ENCODE measurements at places on chromosomes 1 and 21.
A peak's percentile ranks its signal among the peaks of the same experiment; 100 is the strongest.

DNA sequence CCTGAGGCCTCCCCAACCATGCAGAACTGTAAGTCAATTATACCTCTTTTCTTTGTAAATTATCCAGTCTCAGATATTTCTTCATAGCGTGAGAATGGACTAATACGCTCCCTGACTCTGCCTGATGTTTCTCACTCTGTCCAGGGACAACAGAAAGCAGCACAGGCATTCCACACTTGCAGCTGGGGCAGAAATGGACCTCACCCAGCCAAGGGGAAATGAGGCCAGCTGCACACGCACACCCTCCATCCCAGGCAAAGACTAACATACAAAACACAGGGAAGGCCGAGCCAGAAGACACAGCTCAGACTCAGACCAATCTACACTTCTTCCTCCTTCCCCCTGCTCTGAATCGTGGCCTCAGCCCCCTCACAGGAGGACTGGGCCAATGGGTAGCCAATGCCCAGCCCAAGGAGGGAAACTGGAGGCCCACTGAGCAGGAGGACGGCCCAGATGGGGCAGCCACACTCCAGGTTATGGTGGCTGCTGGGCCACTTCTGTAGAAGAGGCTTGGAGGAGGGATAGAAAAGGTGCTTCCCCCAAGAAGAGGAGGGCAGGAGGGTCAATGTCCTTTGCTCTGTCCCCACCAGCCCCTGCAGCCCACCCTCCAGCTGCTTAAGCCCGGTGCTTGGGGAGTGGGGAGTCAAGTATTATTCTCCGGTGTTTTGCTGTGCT, 228.4 kb downstream of the NPHP4 start:
- no peak for DNase-seq

DNA sequence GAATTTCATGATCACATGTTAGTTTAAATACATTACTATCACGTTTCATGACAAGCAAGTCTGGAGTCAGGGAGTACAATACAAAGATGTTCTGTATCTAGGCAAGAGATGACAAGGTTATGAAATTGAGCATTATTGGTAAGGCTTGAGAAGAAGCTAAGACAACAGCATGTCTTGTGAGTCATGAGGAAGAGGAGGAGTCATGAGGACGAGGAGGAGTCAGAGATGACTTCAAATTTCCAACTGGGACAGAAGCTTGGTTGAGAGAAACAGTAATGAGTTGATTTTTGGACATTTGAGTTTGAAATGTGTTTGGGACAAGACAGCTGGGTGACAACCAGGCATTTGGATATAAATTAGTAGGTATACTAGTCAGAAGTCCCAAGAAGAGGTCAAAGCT, 4.3 kb upstream of the UBE2U start:
- no peak for DNase-seq

DNA sequence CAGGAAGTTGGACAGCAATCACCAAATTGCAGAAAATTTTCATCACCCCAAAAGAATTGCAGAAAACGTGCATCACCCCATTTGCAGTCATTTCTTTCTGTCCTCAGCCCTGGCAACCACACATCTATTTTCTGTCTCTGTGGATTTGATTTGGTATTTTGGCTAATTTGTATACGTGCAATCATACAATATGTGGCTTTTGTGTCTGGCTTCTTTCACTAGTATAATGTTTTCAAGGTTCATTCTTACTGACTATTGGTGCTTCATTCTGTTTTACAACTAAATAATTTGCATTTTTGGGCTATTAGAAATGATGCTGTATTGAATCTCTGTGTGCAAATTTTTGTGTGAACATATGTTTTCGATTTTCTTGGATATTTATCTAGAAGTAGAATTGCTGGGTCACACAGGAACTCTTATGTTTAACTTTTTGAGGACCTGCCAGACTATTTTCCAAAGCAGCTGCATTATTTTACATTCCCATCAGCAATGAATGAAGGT, 24.8 kb upstream of the PRDM2 start:
- DNase-seq: no peak

DNA sequence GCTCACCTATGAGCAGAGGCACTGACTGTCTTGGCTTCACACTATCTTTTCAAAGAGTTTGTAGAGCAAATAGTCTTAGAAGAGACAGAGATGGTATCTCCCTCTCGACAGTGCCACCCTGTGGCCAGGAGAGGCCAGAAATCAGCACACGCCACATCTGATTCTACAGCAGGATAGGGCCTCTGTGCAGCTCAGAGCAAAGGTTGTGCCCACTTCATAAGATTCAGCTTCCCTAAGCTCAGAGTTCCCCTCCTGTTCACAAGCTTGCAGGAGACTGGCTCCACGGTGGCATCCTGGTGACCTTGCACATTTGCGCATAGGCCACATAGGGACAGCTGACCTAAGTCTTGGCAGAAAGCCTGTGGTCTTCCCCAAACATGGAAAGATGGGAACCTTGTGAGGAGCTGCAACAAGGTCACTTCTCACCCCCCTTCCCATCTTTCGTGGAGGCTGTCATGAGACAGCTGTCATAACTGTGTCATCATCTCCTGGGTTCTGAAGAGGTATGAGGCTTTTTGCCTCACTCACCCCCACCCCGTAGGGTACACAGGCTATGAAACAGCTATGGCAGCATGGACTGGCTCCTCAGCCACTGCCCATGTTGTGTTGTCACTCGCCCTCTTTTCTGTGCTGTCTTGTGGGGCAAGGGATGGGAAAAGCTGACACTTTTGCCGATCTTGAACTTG, 3.0 kb downstream of the ITLN2 start:
- peak; percentile 73 for DNase-seq

- no peak for DNase-seq
Measured at GRCh38 chr21:15001857-15002606, 62.8 kb downstream of the NRIP1 start.

GRCh38 chr1:159854116-159854692, 8.3 kb downstream of the VSIG8 start:
- no peak for DNase-seq

DNA sequence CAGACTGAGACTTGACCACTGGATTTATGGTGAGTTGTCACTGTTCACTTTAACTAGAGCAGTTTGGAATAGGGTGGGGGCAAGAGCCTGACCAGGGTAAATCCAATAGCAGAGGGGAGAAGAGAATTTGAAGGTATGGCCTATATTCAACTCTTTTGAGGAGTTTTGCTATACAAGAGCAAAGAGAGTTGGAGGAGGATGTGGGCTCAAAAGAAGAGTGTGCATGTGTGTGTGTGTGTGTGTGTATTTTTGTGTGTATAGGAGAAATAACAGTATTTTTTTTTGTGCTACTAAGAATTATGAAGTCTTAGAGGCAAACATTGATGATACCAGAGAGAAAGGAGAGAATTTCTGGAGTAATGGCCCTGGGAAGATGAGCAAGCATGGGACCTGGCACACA, 164.8 kb upstream of the JUN start:
- DNase-seq: no peak

DNA sequence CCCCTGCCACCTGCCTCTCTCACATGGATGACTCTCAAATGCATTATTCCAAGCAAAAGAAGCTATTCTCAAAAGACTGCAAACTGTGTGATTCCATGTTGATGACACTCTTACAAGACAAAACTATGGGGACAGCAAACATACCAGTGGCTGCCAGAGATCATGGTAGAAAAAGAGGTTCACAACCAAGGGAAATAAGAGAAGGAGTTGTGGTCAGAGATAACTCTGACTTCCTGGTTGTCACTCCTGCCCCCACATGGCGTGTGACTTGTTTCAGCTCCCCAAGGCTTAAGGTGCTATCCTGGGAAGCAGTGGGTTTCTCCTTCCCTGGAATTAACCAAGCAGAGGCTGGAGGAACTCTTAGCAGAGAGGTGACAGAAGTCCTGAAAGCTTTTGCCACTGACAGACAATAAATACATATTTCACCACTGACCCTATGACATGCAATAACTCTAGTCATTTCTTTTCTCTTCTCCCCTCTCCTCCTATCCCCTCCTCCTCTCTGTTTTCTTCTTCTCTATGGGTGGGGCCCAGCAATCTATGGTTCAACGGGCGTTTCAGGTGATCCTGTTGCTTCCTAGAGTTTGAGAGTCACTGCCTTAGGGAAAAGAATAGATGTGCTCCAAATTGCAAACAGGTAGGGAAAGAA, 185.1 kb downstream of the FCRL5 start:
- DNase-seq: no peak

DNA sequence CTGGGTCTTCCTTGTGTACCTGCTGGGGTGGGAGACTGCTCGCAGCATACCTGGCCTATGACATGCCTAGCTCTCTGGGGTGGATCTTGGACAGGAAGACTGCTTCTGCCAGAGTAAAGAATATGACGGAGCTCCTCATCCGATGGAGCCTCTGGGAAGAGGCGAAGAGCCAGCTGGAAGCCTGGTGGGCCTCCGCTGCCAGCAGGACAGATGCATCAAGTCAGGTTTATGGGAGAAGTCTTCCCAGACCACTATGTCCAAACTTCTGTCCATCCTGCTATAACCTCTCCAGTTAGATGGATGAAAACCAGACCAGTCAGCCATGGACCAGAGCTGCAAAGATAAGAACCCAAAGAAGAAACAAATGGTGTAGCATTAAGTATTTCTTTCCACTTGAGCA, 27.7 kb upstream of the NGF start:
- no peak for DNase-seq

DNA sequence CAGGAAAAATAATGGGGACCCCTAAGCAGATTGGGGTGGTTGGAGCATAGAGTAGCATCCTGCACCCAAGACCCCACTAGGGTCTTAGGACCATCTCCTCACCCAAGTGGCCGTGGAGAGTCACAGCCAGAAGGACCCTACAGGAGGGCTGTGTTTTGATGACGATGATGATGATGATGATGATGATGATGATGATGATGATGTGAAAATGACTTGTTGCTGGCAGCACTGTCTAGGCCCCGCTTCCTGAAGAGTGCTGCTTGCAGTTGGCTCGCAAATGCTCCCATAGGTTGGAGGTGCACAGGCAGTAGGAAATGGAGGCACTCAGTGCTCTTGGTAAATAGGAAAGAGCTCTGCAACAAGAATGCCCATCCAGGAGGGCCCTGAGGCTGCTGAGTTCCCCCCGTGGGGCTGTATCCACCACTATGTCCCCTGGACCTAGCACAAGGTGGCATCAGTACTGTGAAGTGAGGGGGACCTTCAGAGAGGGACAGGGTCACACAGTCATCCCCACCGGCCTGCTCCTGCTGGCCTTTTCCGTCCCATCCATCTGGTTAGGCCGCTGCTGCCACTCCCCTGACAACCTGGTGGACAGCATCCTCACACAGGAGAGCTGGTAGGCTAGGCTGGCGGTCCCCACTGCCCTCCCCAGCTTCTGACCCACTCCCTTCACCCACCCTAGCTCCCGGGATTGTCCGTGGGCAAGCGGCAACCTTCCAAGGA, 139.6 kb downstream of the FOXD2 start:
- no peak for DNase-seq

DNA sequence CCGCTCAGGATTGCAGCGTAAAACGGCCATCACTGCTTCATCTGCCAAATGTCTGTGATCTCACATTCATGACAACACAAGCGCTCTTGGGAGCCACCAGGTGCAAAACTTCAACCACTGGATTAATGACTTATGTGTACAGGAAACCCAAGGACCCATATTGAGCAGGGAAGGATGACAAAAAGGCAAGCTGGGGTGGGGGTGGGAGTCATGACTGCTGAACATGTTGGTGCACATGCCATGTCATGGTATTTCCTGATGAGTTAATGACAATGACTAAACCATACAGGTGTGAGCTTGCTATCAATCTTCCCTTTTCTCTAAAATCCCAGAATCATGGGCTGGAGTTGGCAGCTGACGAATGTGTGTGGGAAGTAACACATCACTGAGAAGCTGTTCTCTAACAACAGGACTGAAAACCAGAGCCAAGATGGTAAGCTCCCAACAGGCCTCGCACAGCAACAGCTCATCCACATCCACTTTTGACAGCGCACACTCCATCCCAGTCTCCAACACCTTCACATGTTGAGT, 3.1 kb upstream of the SH2D5 start:
- DNase-seq: no peak

DNA sequence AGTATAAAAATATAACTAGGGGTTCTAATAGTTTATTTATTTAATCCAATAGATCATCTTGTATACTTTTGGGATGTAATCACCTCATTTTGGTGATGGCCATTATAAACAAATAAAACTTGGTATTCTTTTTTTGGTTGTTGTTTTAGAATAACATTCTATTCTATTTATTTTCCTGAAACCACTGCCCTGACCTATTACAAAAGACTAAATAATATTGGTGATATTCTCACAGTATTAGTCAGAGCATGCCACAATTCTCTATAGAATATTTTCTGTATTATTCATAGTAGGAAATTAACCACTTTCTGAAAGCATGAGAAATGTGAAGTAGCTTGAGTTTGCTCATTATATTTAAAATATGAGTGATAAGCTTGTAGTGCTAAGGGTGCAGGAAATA, 54.1 kb upstream of the LRRC7 start:
- DNase-seq: no peak

DNA sequence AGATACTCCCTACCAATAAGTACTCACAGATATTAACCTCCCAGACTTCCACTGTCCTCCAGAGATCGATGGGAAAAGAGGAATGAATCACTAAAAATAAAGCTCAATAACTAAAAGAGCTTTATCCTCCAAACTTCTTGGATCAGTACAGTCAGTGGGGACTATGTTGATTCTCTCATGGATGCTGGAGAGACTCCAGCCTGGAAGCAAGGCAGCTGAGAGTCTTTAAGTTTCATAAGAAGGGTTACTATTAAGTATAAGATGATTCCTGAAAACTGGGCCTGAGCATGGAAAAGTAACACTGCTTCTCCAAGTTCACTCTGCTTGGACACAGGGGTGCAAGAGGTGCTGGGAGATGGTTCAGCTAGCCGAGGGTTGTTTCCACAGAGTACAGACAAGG, 6.2 kb upstream of the DDR2 start:
- DNase-seq: no peak

- peak; percentile 87 for DNase-seq
Measured at GRCh38 chr1:212485913-212486618, 53.3 kb downstream of the NENF start.

DNA sequence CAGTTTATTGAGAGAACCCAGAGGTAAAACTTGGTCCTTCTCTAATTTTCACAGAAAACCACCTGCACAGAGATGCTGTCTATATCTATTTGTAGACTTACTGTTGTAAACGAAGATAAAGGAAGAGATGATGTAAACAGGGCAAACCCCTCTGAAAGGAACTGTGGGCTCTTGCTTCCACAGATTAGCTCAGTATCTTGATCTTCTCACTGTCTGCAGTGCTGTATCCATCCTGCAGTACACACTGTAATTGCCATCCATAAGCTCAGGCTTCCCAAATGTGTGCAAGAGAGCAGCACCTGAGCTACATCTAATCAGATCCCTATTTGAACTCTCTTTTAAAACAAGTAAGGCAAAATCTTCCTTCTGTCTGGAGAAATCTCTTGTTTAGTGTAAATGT, 16.6 kb upstream of the RWDD3 start:
- DNase-seq: no peak

DNA sequence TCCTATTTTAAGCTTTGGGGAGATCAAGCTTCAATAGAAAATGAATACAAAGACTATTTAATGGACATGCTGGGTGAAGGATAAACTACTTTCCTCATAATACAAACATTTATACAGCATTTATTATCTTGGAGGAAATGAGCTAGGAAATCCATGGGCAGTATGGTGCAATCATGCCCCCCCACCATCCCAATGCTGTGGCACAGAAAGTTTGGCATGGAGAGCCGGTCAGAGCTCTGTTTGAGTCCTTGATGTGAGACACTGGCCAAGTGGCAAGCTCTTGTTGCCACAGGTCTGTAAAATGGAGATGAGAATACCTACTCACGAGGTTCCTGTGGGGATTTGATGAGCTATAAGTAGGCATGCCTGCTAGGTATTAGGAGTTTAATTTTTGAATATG, 120.6 kb downstream of the MAB21L3 start:
- no peak for DNase-seq

- DNase-seq: no peak
Measured at GRCh38 chr1:229056046-229056445, 214.9 kb upstream of the RAB4A start.

Data from CD4-positive, alpha-beta T cell treated with Interleukin-1 beta for 1 hour (primary cell).